Left renal pelvis (tissue), 4 donors: ENCODE measurements at places on chromosomes 7 and 10.

GRCh38 chr10:77664696-77665095, 27.1 kb upstream of the KCNMA1 start:
- no peak for DNase-seq

DNA sequence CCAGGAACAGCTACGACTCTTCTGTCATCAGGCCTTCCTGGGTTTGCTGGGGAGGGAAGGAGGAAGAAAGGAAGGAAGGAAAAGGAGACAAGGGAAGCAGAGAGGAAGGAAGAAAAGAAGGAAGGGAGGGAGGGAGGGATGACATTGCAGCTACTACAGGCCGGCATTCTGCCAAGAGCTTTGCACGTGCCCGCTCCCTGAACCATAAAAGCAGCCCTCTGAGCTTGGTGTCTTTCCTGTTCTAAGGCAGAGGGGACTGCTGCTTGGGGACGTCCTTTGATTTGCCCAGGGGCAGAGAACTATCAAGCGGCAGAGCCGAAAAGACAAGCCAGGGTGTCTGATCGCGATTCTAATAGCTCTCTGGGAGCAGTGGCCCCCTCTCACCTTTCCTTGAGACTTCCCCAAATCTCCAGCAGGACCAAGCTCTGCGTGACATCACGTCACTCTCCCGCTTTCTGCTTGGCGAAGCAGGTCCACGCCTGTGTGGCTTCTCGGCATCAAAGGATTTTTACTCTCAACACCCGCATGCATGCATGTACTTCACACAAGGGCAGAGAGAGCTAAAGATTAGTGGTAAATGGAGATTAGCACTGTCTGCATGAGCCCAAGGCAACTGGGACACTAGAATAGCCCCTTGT, 167.8 kb upstream of the AUTS2 start:
- DNase-seq = peak; percentile 44

- no peak for DNase-seq
These were observed 2.0 kb downstream of the PLCE1 start for GRCh38 chr10:93995598-93996271.

- DNase-seq = no peak
These were observed 7.9 kb downstream of the CALML3 start for GRCh38 chr10:5532618-5533097.

DNA sequence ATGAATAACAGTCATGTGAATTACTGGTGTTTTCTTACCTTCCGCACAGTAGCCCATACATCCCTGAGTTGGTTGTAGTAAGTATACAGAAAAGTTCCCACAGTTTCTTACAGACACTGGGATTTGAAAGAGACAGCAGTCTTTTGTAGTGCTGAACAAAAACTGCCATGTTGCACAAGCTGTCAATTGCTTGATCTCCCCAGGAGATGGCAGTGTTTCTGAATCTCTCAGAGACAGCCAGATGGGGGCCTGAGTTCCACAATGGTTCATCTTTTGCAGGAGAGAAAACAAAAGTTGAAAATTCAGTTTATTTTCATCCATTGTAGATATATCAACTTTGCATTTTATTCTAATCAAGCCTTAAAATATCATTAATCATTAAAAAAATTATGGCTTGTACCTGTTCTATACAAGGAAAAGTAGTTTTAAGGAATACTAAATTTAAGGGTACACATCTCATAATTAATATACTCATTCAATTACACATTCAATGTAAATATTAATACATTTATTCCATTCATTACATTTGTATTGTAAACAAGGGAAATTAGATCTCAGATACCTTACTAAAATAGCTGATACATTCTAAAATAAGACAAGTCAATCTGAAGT, 14.5 kb downstream of the VWDE start:
- DNase-seq = no peak

DNA sequence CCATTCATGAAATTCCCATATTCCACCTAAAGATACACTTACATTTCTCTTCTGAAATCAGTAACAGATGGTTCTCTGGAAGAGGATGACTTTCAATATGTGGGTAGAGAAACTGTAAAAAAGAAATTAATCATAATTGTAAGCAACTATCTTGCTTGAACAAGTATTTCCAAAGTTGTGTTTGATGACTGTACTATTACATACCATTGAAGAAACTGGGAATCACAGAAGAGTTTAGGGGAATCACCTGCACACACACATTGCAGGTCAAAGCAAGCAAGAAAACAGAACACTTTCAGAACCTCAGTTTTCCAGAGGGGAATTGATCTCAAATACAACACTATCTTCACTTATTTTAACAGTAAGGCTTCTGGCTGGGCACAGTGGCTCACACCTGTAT, 33.6 kb downstream of the GSAP start:
- DNase-seq = no peak
